Esophagus squamous epithelium (tissue), 5 donors: ENCODE measurements at places on chromosomes 2 and 18.

- no peak for DNase-seq
These were observed 301.6 kb upstream of the LRATD1 start for GRCh38 chr2:14330884-14331283.

DNA sequence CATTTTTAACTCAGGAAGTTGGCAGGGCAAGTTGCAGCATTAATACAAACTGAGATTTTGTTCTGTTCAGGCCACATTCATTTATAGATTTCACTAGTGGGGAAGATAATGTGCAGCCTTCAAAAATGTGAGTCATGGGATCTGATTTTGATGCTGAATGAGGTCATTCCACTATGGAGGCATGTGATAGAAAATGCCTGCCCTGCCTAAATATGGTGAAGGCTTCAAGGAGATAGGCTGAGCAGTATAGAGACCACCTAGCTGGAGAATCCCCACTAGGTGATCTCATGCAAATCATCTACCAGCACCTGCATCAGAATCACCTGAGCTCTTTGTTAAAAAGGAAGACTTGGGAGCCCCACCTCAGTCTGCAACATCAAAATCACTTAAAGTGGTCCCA, 43.7 kb downstream of the PAX3 start:
- no peak for DNase-seq

- DNase-seq = no peak
These were observed 67.1 kb downstream of the ZBTB7C start for GRCh38 chr18:48342125-48342524.

DNA sequence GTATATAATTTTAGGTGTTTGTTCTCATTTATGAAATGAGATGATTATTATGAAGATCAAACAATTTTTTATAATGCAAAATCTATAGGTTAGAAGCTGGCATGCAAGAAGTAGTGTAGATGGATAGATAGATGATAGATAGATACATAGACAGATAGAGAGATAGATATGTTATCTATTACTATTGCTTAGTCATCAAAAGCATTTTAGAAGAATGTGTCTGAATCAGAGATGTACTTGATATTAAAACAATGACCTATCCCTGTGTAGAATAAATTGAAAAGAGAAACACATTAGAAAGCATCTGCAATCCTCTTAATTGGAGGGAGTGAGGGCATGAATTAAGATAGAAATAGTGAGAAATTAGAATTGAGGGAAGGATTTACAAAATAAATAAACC, 436.2 kb upstream of the NXPH2 start:
- no peak for DNase-seq

- DNase-seq = no peak
These were observed 179.7 kb downstream of the AGPS start for GRCh38 chr2:177572236-177572671.

GRCh38 chr2:144083211-144083610, 436.7 kb downstream of the ZEB2 start:
- no peak for DNase-seq

DNA sequence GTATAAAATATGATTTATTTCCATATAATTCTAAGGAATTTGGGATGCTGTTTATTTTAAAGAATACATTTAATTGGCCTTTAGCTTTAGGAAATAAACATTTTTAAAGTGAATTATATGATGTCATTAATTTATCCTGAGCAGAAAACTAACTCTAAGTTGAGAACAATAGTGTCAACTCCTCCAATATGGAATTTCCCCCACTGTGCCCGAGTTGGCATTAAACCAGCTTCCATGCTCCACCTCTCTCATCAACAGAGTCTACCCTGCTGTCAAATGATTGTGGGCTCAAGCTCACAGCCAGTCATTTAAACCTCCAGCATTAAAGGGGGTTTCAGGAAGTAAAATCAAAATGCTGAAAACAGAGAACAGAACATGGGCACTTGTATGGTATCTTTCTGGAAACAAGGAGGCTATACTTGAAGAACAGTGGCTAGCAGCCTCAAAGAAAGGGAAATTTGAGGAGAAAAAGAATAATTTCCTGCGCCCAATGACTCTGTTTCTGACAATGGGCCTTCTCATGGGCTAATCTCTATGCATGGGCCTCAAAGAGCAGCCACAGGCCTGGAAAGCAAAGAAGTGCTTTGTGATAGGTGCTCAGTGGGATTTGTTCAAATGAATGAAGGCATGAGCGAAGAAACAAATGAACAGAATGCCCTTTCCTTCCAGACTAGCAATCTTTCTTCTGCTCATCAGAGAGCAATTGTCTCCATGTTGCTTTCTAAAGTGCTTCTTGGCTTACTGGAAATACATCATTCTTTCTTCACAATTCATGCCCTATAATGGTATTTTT, 252.8 kb downstream of the MTX2 start:
- DNase-seq = no peak

DNA sequence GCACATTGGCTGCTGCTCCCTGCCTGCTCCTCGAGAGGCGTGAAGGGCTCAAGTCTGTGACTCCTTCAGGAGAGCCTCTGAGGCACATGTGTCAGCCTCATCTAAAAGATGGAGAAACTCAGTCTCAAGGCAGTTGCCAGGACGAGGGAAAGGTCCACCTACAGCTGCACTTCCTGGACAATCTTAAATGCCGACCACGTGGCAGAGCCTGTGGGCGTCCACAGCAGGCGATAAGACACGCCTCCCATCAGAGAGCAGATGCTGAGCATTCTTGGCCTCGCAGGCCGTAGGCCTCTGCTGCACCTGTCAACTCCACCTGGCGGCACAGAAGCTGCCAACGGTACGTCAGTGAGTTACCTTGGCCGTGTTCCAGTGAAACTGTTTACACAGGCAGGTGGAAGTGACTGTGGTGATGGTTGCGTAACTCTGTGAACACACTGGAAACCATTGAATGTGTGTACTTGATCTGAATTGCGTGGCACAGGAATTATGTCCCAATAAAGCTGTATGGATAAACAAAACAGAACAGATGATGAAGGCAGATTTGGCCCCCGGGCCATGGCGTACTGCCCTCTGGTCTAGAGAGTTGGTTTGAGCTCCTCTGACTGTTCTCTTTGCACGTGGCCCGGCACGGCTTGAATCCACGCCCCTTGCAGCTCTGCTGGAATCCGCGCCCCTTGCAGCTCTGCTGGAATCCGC, 114.5 kb downstream of the RNF144A start:
- DNase-seq = no peak
